ENCODE measurements at places on chromosomes 4 and X.
A peak's percentile ranks its signal among the peaks of the same experiment; 100 is the strongest.

DNA sequence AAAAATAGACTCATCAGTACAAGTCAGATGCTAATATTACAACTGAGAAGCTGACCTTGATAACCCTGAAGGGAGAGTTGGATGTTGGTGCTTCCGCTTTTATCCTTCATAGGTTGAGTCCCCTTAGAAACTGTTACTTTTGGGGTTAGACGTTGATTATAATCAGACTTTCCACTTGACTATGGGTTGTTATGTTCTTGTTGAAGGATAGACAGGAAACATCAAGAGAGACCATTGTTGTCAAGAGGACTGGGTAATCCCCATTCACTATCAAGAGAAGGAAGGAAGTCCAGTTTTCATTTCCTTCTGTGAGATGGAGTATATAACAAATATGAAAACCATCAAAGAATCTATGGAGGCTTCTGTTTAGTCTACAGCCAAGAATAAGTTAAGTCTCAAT, 229.9 kb upstream of the AFF2 start:
- no peak for DNase-seq

DNA sequence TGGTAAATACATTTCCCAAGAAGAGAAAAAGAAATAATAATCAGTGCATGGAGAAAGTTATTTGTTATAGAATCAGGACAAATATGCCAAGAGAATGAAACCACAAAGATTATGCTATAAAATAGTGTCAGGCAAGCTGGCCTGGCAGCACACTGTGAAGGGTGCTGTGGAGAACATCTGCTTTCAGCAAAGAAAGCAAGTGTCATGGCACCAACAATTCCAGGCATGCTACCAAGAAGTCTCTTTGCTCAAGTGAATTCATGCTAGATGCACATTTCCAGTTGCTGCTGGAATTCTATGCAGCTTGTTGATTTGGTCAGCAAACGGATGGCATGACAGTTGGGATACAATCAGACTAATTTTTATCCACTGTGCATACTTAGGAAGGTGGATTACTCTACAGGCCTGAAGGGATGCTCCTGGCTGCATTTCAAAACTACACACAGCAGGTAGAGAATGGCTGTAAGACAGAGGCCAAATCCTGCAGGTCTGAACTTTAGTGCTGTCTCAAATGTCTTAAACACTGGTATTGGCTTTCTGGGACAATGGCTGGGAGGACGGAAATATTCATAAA, 154.6 kb upstream of the FAT1 start:
- no peak for DNase-seq

DNA sequence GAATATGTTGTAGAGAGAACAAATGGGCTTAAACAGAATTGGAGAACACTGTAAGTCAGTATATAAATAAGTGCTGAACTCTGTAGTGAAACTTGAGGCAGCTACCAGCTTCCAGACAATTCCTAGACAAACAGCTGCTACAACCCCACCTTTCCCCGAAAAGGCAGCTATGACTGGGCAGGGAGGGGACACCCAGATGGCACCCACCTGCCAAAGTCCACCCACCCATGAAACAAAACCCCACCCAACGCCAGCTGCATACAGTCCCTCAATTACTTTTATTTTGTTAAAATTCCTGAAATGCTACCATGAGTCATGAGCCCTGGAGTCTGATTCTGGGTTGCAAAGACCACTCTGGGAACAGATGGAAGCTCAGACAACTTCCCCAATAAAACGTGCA, 24.4 kb downstream of the RELL1 start:
- DNase-seq, result no peak

- DNase-seq, result peak; percentile 27
Observed at GRCh38 chr4:54745031-54745770, 87.4 kb downstream of the KIT start.

- DNase-seq, result no peak
Observed at GRCh38 chr4:93731456-93731855, 97.1 kb upstream of the ATOH1 start.

GRCh38 chr4:99891351-99891750, 2.9 kb downstream of the LAMTOR3 start:
- no peak for DNase-seq

- DNase-seq, result no peak
Observed at GRCh38 chr4:22635692-22636091, 57.0 kb upstream of the GBA3 start.

GRCh38 chr4:46211406-46211805, 87.6 kb upstream of the GABRG1 start:
- DNase-seq, result no peak

DNA sequence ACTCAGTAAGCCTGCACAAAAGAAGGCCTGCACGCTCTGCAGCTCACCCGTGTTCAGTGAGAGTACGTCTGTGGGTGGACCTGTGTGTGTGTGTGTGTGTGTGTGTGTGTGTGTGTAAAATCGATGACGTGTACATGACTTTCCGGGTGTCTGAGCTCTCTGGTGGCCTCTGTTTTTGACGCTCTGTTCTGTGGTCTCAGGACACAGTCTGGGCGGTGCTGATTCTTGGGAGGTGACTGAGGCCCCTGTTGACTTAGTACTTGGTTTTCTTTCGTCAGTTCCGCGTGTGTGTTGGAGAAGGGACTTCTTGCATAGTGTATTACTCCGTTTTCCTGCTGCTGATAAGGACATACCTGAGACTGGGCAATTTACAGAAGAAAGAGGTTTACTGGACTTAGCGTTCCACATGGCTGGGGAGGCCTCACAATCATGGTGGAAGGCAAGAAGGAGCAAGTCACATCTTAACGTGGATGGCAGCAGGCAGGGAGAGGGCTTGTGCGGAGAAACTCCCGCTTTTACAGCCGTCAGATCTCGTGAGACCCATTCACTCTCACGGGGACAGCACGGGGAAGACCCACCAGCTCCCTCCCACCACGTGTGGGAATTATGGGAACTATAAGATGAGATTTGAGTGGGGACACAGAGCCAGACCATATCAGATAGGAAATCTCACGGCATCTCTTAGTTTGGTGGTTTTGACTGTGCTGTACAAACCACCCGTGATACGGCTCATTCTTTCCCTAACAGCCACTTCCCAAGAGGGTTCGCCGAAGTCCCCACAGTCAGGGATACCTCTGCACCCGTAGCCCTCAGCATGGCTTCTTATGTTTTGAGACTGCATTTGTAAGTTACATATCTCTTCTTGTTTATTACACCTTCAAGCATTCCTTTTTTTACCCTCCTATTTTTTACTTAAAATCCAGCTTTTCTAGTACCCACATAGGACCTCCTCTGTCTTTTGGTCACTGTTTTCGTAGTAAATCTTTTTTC, 24.5 kb downstream of the UVSSA start:
- DNase-seq, result no peak

DNA sequence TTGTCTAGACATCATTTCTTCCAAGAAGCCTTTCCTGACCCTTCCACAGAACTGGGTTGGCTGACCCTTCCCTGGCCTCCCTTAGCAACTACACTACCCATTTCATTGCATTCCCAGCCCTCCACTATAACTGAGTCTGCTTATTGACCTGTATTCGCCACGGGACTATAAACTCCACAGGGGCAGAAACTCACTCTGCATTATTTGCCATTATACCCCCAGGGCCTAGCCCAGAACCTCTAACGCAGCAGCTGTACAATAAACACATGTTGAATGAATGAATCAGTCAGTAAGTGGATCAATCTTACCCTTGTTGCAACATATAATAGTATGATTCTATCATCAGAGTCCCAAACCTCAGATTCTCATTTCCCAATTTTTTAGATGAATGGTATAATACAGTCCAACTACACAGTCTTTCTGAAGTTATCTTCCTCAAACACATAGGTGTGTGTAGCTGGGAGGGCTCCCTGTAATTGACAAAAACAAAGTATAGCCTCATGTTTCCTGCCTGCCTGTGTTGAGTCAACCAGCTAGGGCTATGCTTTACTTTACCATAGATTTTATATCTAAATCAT, 209.3 kb downstream of the CHIC2 start:
- DNase-seq, result peak; percentile 65

DNA sequence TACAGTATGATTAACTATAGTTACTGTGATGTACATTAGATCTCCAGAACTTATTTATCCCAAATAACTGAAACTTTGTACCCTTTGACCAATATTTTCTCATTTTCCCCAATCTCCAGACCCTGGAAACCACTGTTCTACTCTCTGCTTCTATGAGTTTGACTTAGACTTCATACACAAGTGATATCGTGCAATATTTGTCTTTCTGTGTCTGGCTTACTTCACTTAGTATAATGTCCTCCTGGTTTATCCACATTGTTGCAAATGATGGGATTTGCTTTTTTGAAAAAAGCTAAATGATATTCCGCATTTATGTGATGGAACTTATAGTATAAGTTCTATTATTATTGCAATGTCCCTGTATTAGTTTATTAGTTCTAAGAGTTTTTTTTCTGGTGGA, 81.8 kb upstream of the SOD3 start:
- no peak for DNase-seq

DNA sequence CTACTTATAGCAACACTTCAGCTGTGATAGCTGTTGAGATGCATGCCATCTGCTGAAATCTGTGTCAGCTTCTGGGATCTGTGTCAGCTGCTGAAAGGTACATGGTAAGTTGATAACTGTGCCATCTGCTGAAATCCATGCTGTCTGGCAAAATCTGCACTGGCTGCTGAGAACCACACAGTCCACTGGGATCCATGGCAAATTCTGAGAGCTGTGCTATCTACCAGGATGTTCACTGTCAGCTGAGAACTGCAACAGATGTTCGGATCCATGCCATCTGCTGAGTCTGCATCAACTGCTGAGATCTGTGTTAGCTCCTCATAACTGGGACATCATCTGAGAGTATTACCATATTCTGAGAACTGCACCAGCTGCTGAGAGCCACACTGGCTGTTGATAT, 430.5 kb upstream of the POU3F4 start:
- DNase-seq, result no peak

DNA sequence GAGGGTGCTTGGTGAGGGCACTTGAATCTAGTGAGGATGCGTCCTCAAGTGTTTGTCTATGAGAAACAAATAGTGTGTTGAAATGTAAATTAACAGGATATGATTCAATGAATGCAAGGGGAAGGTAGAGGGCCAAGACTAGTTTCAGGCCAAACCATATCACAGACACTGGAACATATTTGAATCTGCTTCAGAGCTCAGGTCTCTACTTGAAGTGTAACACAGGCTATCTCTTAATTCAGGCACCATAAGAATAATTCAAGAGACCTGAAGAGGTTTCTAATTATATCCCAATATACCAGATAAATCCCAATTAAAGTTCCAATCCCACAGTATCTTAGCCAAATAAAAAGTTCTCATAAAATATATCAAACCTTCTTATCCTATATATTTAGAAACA, 146.5 kb upstream of the INTU start:
- no peak for DNase-seq

DNA sequence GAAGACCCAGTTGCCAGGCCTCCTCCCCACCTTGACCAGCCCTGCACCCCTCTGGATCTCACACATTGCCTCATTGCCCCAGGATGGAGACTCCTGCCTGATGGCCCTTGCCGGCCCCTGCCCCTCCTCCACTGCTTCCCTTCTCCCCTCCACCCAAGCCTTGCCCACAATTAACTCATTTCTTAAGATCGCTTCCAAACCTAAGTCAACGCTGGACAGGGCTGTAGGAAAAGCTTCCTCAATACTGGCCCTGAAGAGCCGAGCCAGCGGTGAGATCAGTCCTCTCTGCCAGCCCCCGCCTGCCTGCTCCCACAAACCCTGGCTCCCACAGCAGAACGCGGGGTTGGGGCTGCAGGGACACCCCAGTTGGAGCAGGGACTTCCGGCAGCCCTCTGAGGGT, 7.5 kb upstream of the HAUS7 start:
- DNase-seq, result no peak

GRCh38 chrX:38817004-38817703, 15.9 kb downstream of the MID1IP1 start:
- DNase-seq, result peak; percentile 74

- no peak for DNase-seq
Observed at GRCh38 chrX:115297189-115297588, 7.7 kb downstream of the LUZP4 start.

- DNase-seq, result peak; percentile 52
Observed at GRCh38 chr4:147589586-147589985, 27.6 kb upstream of the TMEM184C start.

GRCh38 chr4:1547131-1547855, 136.8 kb downstream of the FAM53A start:
- DNase-seq, result peak; percentile 10

GRCh38 chr4:70802928-70803580, 36.6 kb downstream of the GRSF1 start:
- DNase-seq, result no peak

- DNase-seq, result no peak
Observed at GRCh38 chrX:49230500-49231232, 2.5 kb downstream of the CACNA1F start.

DNA sequence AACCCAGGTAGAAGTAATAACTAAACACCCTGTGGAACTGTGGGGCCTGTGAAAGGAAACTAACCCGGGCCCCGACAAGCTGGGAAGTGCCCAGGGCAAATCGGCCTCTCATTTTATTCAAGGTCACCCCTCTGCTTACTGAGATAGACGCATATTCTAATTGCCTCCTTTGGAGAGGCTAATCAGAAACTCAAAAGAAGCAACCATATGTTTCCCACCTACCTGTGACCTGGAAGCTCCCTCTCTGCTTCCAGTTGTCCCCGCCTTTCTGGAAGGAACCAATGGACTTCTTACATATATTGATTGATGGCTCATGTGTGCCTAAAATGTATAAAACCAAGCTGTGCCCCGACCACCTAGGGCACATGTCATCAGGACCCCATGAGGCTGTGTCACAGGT, 23.1 kb upstream of the DHRSX start:
- no peak for DNase-seq

DNA sequence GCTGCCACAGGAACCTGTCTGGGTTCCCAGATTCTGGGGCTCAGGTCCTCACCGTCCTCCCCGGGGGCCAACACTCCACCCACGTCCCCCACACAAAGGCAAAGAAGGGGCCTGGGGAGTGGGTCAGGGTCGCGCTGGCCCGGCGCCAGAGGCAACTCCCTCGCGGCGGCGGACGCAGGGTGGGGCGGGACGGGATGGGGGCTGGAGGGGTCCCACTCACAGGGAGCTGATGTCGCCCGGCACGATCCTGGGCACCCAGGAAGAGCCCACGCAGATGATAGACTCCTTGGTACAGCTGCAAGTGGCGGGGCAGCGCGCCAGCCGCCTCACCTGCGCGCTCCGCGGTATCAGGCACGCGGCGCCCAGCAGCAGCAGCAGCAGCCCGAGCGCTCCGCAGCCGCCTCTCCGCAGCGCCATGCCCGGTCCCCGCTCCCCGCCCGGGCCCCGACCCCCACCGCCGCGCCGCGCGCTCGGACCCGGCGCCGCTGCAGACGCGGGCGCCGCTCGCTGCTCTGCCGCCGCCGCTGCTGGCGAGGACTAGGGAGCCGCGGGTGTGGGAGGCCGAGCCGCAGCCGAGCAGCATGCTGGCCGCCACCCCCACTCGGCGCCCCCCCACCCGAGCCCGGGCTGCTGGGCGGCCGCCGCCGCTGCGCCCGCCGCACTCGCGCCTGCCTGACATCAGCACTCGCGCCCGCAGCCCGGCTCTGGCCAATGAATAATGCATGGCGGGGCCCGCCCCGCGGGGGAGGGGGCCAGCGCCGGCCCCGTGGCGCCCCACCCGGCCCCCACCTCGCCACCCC, at the start of gene LGI2:
Gene LGI2 (minus strand): TSS at position 670 of the 800 bp plus-strand sequence. CDS start 253 bp downstream, at position 417.
- no peak for DNase-seq

- DNase-seq, result no peak
Observed at GRCh38 chr4:14084598-14084997, 457.1 kb upstream of the BOD1L1 start.

- DNase-seq, result no peak
Observed at GRCh38 chrX:19089555-19090040, 32.7 kb downstream of the ADGRG2 start.

Measured in cardiac fibroblast (primary cell).